ENCODE measurements at places on chromosomes 12 and 14.

GRCh38 chr12:57129889-57130288 is 1.6 kb downstream of the LRP1 start:
- no peak for DNase-seq

DNA sequence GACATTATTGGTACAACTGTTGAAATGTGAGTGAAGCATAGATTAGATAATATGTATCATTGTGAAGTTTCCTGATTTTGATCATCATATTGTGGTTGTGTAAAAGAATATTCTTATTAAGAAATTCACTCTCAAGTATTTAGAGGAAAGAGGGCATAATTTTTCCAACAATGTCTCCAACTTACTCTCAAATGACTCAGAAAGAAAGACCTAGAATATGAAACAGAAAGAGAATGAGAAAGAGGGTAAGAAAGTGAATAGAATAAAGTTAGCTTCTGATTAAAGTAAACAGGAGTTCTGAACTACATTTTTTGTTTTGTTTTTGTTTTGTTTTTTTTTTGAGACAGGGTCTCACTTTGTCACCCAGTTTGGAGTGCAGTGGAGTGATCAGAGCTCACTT is 123.0 kb downstream of the CPNE8 start:
- DNase-seq = no peak

DNA sequence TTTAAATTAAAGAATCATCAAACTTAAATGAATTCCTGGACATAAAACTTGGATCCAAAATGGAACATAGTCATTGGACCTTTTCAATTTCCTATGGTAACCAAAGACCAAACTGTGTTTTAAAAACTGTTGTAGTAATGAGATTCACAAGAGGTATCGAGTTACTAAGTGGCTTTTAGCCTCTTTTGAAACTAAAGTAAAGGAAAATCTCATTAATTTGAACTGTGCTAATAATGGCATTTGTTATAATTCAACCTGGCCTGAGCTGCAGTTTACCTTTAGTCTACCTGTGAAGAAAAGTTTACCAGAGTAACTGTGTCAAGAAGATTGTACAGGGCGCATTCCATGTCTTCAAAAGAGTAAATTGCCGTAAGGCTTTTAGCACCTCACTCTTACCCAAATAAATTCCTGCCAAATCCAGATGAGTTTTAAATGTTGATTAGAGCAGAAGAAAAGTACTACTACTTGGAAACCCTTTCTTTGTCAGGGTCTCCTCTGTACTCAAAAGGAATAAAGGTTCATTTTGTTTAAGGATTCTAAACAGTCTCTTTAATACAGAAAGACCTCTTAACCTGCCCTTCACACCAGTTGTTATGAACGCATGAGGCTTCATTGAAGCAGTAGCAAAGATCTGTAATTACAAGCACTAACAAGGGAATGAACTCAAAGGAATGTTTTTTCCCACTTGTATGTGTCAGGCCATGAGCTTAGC is 17.1 kb upstream of the MED13L start:
- no peak for DNase-seq

GRCh38 chr12:11927286-11927935 is 143.3 kb upstream of the BCL2L14 start:
- no peak for DNase-seq

DNA sequence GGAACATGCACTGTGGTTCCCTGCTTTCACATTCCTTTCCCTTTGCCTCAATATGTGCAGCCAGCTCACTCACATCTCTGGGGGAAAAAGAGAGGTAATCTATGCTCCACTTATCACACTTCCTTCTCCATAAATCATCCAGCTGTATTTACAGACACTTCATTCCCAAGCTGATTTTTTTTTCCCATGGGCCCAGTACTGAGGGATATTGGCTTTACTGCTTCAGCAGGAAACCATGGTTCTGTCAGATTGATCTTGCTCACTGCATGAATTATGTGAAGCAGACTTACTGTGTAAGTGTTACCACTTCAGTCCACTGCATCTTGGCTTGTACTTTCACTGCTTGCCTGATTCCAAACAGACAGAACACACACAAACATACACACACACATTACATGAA is 555.6 kb downstream of the CCER1 start:
- no peak for DNase-seq

Measured in activated T-helper 1 cell treated with anti-CD3 and anti-CD28 coated beads, Interleukin-2, amount 50 U/mL, for 16 hours (primary cell).